HuH-7.5 (cell line): ENCODE measurements at places on chromosomes 11 and 22.
A peak's percentile ranks its signal among the peaks of the same experiment; 100 is the strongest.

DNA sequence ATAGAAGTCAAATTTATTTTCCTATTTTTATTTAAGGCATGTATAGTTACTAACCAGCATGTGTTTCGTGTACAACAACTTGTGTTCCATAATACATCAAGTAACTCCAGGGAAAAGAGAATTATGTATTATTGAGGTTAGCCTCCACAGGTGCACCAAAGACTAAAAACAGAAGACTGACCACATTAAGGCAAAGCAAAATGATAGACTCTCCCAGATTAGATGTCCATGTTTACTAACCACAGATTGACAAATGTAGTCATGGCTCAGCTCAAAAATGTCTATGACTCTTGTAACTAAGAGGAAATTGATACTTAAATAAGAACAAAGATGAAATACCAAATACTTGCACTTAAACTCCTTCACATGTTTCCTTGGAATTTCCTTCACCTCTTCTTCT lies 238.5 kb downstream of the METTL15 start:
- no peak for DNase-seq

- no peak for DNase-seq
Observed at GRCh38 chr11:120708511-120709183, 197.1 kb downstream of the GRIK4 start.

- DNase-seq, result no peak
Observed at GRCh38 chr11:12189543-12190235, 79.3 kb downstream of the MICAL2 start.

DNA sequence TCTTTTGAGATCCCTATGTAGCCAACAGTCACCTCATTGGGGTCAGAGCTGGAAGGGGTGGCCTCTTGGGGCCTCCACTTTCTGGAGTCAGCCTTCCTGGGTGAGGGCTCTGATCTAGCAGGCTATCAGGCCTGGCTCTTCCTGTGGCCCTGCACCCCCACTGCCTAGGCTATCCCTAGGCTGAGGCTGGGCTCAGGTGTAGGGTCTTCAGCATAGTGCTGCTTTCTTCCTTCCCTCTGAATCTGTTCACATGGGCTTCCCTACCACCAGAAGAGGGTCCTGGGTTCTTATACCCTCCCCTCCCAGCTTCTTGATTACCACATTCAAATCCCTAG lies 456 bp upstream of the SPI1 start:
- DNase-seq, result no peak

DNA sequence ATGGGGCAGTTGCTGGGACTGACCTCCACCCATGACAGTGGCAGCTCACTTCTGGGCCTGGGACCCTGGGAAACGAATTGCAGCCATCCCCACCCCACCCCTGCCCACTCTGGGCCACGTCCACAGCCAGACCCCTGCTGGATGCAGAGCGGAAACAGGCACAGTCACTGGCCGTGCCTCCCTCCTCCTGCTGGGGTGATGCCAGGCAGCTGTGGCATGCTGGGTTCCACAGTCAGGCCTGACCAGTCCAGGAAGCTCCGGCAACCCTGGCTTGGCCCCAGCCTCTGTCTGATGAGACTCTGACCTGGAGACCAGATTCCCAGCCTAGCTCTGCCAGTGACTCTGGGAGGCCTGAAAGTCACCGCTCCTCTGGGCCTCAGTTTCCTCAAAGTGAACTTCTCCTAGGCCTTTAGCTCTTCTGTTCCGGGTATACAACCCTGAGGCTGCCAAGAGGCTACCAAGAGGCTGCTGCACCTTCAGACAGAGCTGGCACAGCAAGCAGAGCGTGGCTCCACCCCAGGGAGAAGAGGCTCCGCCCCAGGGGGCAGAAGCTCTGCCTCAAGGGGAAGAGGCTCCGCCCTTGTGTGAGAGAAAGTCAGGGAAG lies 8.9 kb downstream of the SULT4A1 start:
- DNase-seq, result no peak

DNA sequence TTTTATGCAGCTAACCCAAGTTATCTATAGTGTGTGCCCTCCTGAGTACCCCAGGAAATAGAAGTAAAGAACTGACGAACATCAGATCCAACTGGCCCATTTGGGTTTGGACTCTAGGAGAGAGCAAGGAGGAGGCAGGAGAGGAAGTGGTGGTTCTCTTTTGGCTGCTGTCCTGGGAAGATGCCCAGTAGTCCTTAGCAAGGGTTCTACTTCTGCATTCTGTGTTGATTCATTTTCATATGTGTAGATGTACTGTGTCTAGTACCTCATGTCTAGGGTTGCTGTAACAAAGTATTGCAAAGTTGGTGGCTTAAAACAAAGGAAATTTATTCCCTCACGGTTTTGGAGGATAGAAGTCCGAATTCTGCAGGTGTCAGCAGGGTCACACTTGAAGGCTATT lies 6.6 kb upstream of the MMP27 start:
- no peak for DNase-seq

- no peak for DNase-seq
Observed at GRCh38 chr11:33575311-33575710, 125.3 kb downstream of the C11orf91 start.

- DNase-seq, result no peak
Observed at GRCh38 chr22:42808521-42808920, 48.6 kb downstream of the ARFGAP3 start.

DNA sequence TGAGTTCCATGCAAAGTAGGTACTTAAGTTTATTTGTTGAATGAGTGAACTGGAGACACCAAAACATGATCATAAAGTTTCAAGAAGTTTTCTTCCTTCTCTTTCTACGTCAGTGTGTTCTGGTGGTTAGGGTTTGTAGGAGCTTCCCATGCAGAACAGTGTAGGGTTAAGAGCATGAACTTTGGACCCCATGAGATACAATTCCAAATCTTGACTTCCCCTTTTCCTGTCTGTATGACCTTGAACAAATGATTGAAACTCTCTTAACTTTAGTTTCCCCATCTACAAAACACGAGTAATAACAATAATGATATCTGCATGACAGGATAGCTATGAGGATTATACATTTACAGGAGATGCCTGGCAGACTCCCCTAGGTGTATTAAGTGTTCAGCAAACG lies 41.0 kb upstream of the TENM4 start:
- no peak for DNase-seq

- peak; percentile 27 for DNase-seq
Observed at GRCh38 chr11:12893787-12894672, 115.1 kb upstream of the RASSF10 start.

GRCh38 chr22:43004362-43005035 lies 10.4 kb downstream of the PACSIN2 start:
- DNase-seq, result no peak

GRCh38 chr11:127066401-127067090 lies 66.0 kb upstream of the KIRREL3 start:
- no peak for DNase-seq

- no peak for DNase-seq
Observed at GRCh38 chr11:101401245-101401644, 182.6 kb downstream of the TRPC6 start.

DNA sequence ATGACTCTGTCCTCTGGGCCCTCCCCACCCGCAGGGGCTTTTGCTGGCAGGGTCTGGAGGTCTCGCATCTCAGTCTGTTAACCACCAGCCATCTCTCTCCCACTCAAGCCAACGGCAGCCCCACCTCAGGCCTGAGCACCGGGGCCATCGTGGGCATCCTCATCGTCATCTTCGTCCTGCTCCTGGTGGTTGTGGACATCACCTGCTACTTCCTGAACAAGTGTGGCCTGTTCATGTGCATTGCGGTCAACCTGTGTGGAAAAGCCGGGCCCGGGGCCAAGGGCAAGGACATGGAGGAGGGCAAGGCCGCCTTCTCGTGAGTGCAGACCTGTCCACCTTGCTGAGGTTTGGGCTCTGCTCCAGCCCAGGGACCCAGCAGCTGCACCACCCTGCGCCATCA lies 44.3 kb upstream of the TTC12 start:
- no peak for DNase-seq

- DNase-seq, result no peak
Observed at GRCh38 chr11:19866521-19866920, 153.9 kb downstream of the NAV2 start.
